ENCODE measurements at places on chromosomes 5 and 9. TPM values are rescaled to one million over a fixed set of nuclear protein-coding genes. Genes with fewer than 3 reads are reported as not detected.

Gene SLC34A1
- total RNA-seq = not detected

Gene RMRP
- 431 TPM for total RNA-seq

Gene LHX3
- not detected for total RNA-seq

DNA sequence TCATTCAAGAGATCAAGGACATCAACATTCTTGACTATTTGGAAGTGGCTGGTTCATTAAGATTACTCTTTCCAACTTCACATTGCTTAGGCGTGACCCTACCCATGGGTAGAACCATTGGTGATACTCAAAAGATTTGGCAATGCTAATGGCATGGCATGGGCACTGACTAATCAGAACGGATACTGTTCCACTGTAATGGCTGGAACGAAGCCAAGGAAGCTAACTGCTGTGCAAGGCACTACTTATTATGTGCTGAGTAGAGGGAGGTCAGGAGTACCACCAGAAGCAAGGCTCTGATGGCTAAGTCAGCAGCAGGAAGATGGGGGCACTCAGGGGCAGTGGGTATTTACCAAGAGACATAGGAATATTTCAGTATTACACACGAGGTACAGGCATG is 31.9 kb downstream of the GNA14 start:
- no peaks in the 10 kb centered on the region for H3K4me1 ChIP-seq
- no peak for DNase-seq
- no peak overlapping the region for H3K4me3 ChIP-seq
- H3K27me3 ChIP-seq = no peaks in the 10 kb centered on the region
- H3K36me3 ChIP-seq = no peaks in the 10 kb centered on the region

DNA sequence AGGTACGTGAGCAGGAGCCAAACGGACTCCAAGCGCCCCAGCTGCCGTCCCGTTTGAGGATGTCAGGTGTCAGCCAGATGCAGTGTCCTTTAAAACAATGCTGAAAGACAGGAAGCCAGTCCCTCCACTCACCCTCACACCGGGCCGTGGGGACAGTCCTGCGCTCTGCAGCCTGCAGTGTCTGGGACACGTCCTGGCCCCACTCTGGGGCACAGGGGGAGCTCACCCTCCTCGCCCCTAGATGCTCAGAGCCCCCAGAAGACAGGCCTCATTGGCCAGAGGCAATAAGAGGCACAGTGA is 79.7 kb downstream of the ZNF354C start:
- H3K4me3 ChIP-seq = no peak overlapping the region
- no peak overlapping the region for H3K27ac ChIP-seq
- no peak for DNase-seq
- H3K27me3 ChIP-seq = no peaks in the 10 kb centered on the region

DNA sequence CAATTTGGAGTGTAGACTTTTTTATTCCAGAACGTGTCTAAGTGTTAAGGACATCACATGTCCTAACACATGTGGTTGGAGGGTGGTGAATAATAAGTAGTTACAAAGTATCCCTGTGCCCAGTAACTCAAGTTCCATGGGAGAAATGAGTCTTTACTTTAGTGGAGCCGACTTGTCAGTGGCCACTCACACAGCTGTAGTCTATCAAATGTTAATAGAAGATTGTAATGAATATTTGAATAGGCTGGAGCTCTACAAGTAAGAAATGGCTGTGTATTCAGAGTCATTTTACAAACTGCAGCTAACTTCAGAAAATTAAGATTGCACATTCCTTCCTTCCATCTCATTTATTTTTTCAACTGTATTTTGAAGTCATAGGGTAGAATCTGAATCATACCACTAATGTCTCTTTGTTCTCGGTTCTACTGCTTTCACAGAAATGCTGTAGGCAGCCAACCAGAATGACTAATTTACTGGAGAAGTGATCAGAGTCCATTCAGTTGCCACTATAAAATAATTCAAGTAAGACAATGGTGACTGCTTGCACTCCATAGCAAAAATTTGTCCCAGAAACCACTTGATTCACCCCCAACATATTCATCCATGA is 394.8 kb downstream of the NR2F1-AS1 start:
- H3K4me3 ChIP-seq = no peak overlapping the region
- no peaks in the 10 kb centered on the region for H3K36me3 ChIP-seq
- H3K4me1 ChIP-seq = no peaks in the 10 kb centered on the region
